Stomach (tissue), 19 donors: ENCODE measurements at places on chromosomes 7 and 10.

DNA sequence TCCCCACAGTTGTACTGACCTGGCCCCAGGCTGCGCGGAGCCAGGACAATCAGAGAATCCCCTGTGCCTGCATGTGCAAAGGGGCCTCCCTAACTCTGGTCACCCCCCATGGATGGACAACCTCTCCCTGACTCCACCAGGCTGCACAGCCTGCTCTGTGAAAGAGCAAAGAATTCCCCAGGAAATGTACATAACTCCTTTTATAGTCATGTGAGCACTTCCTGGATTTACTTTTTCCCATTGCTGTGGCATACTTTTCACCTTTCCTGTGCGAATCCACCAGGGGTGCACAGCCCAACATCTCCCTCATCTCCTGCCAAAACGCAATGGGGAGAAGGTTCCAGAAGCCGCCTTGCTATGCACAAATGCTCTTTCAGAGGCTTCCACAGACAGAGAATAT is 27.9 kb downstream of the FGFR2 start:
- no peak for DNase-seq

GRCh38 chr10:45044290-45044689 is 43.6 kb downstream of the ZNF22 start:
- no peak for DNase-seq

GRCh38 chr10:84563355-84563754 is 235.0 kb downstream of the CCSER2 start:
- DNase-seq, result no peak

DNA sequence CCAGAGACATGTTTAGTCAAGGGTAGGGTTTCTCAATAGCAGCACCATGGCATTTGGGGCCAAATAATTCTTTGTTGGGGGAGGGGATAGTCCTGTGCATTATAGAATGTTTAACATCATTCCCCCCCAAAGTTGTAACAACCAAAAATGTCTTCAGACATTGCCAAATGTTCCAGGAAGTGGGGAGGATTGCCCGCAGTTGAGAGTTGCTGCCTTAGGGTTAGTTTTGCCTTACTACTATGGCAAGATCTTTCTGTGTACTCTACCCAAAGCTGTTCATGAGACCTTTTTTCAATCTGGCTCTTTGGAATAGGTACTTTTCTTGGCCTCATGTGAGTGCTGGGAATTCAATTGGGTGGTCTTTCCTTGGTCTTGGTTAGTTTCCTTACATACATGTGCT is 34.1 kb downstream of the SAMD8 start:
- DNase-seq, result no peak

GRCh38 chr10:131222986-131223385 is 88.5 kb downstream of the TCERG1L start:
- no peak for DNase-seq
